ENCODE measurements at places on chromosomes 7 and 10.

DNA sequence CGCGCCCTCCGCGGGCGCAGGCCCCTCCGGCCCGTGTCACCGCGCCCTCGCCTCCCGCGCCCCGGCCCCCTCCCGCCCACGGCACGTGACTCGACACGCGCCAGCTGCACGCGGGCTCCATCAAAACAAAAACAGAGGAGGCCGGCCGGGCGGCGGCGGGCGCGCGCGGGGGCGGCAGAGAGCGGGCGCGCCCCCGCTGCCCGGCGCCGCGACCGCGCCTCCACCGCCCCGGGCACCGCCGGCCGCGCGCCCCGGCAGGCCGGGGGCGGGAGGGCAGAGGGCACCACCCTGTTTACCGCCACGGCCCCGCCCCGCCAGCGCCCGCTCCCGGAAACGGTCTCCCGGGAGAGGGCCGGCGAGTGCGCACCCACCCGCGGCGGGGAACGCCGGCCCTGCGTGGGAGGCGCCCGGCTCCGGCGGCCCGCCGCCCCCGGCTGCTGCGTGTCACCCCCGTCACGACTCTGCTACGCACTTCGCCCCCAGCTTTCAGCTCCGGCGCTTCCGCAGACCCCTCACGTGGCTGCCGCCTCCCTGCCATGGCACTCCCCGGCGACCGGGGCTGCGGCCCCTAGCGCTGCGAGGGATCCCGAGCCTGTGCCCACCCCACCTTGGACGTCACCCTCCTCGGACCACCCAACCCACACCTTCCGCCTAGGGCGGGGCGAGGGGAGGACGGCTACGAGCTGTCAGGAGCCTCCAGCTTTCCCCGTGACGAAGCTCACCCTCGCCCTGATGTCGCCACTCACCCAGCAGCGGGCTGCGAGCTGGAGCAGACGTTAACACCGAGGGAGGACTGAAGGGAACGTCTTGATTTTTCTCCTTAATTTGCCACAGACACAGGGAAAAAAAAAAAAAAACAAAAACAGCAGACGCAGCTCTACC, 221.6 kb upstream of the MKLN1 start:
- peak; percentile 49 for DNase-seq

GRCh38 chr10:124357561-124357885, 61.2 kb downstream of the OAT start:
- DNase-seq, result peak; percentile 6

DNA sequence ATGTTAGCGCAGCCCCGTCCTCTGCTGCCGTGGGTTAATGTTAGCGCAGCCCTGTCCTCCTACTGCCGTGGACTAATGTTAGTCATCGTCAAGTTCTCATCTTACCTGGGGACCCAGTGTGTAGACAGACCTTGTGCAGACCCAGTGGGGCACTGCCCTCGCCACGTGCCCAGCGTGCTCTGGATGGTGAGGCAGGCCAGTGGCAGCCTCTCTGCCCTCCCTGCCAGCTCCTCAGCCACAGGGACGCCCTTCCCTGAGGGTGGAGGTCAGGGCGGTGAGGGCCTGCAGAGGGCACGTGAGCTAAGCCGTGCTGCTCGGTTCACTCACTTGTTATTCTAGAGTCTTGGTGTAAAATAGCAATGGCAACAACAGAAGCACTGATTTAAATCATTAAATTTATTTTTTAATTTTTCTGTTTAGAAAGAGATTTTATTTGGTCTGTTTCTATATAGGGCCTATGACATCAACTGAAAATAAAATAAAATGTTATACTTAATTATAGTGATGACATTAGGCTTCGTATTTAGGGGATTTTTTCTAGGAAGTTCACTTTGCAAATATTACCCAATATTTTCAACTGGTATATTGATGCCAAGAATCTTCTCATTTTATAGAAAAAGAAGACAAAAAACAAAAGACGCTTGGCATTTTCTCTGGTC, 48.4 kb downstream of the NKX6-2 start:
- no peak for DNase-seq

DNA sequence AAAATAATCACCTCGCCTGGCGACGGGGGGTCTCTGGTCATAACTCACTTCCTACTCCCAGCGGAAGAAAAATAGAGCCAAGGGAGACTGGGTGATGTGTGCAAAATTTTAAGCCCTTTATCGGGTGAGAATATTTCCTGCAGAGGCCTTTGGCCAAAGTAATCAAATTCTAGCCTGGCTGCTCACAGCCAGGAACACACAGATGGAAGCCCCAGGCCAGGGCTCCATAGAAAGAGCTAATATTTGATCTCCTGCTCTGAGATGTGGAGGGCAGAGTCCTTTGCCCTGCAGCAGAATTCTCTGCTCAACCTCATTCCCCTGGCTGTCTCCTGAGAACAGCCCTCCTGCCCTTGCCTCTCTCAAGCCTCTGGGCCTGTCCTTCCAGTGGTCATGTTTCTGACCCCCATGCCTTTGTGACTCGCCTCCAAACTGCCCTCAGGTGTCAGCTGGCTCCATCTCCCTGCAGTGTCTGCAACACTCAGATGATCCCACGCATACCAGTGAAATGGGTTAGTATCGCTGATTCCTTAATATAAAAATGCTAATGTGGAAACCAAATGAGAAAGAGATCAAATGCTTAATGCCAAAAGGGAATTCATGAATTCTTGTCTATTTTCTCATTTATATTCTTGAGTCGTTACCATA, 34.5 kb downstream of the FRMD4A start:
- no peak for DNase-seq

- no peak for DNase-seq
These were observed 44.4 kb downstream of the SLC35G1 start for GRCh38 chr10:93938140-93938539.

GRCh38 chr7:100812729-100813128, 14.6 kb downstream of the EPHB4 start:
- no peak for DNase-seq

DNA sequence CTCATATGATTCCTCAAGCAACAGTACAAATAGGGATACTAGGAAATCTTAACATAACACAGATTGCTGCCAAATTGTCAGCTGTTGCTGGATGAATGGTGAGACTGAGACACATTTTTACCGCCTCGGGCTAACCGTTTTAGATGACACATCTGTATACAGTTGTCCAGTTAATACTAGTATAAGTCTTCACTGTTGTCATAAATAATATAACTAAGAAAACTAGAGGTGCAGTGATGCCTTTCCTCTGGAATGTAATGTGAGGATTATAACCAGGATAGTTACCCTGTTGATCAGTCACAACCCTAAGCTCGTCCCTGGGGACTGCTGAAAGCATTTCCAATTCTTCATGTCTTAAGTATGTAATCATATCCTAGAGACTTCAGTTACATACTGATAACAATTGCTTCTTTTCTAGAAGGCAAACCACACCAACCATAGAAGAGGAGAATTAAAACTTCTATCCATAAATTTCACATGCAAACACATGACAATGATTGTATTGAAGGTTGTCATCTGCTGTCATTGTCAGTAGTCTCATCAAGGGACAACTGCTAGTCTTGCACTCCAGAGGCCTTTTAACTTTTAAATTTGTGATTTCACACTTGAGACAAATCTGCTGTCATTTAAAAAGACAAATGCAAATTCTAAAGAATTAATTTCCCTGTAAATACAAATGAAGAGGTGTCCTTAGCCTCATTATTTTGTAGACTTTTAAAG, 100.4 kb upstream of the SEMA3D start:
- peak; percentile 20 for DNase-seq

DNA sequence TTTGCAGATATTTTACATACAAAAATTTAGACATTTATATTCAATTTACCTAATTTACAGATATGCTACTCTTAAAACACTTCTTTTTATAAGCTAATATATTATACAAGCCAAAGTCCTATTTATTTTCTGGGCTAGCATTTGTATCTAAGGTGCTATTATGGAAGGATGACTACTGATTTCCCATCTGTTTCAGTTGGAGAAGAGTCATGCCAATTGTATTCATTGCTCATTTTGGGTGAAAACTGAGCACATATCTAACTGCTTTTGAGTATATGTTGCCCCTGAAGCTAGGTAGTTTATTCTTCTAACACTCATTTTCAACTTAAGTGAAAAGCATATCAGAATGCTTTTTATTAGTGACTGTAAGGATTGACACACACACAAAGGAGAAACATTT, 172.9 kb downstream of the CDK14 start:
- DNase-seq, result no peak

DNA sequence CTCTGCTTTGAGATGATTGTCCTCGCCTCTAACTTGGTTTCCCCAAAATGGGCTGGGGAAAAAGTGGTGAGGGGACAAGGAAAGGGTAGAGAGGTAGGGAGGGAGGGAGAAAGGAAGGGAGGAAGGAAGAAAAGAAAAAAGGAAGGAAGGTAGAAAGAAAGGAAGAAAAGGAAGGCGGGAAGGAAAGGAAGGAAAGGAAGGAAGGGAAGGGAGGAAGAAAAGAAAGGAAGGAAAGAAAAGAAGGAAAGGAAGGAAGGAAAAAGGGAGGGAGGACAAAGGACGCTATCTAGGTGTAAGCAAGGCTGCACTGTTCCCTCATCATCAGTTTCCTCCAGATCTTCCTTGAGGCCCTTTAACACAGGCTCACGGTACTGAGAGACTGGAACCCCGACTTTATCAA, 2.2 kb downstream of the GNA12 start:
- no peak for DNase-seq
